ENCODE measurements at places on chromosomes 1 and 21.

DNA sequence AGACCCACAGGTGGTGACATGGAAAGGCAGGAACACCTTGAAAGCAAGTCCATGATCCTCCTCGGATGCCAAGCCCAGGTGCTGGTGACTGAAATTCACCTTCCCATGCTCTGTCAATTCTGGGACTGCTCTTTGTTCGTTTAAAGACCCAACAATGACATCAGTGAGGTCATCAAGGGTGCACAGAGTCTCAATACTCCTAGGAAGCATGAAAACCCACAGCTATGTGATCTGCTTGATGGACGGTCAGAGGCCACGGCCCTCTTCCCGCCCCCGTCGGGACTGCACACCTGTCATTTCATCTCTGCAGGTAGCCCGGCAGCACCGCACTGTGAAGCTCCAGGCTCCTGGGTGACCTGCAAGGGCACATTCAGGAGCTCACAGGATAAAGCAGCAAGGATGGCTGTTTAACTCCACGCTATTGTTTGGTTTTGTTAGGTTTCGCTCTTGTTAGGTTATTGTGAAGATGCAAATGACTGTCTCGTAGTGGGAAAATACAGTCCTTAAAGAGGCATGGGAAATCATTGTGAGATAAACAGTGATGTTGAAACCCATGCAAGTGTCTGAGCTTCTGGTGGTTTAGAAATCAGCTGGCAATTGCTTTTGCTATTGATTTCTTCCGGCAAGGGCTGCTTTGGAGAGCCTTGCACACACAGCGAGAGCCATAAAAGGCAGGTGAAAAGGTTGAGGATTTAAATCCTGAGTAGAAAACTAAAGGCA is 124.8 kb upstream of the AJAP1 start:
- no peak for DNase-seq

DNA sequence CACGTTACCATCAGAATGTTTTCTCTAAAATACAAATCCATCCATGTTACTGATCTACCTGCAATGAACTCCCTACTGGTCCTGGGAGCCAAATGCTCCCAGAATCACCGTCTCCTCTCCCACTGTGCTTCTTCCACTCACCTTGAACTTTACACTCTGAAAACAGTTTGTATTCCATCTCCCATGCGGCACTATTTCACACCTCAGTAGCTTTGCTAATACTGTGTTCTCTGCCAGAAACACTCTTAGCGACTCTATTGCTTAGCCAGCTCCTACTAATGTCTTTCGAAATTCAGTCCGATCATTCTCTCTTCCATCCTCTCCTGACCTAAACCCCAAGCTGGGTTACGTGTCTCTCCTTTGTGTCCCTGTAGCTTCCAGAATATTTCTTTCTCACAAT is 284.4 kb upstream of the DUSP10 start:
- no peak for DNase-seq

DNA sequence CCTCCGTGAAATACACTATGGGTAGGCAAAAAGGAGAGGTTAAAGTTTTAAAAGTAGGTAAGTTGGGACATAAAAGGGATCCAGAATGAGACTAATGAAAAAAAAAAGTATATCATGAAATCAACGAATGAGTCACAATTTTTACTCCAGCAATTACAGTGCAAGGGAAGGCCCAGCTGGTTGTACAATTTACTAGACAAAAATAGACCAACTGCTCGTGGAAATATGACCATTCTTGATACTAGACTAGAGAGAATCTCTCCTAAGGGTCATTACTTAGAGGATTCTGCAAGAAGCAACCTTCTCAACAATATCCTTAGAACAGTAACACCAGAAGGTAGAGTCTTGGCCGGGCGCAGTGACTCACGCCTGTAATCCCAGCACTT is 55.1 kb upstream of the EFHD2 start:
- no peak for DNase-seq

GRCh38 chr1:198560161-198560560 is 19.7 kb upstream of the ATP6V1G3 start:
- DNase-seq = no peak

DNA sequence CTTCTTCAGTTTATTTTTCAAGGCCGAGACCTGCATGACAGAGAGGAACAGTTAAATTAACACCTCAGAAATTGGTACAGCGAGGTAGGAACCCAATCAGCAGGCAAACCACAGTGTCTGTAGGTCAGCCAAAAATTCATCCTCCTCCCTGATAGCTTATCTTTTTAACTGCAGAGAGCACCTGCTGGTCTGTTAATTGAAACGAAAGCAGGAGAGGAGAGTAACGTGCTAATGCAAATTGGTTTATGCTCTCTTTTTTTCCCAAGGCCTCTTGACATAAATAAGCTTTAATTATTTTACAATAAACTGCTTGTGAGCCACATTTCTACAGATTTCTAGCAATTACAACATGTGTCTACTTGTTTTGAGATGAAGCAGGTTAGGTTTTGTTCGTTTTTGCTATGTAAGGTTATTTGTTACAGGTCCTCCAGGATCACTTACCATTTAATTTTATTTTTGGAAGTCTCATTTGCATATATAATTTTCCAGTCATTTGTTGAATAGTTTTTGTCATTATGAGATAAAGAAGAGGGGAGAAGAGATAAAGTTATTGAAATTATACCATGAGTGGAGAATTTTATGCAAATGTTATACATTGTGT is 179.9 kb downstream of the DENND1B start:
- DNase-seq = no peak

DNA sequence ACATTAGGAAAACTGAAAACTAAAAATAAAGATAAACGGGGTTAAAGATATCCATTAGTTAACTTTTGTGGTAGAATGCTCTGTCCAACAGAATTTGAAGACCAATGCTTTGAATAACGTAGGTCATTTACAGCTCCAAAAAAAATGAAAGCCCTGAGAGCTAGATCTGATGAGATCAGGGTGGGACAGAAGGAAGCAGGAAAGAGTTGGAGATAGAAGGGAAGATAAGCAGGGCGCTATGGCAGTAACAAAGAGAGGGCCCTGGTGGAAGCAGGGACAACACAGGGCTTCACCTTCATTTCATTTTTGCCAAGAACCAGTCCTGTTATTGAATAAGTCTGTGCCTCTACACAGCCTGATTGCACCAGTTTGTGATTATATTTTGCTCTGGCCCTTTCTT is 51.0 kb upstream of the RGS8 start:
- no peak for DNase-seq

DNA sequence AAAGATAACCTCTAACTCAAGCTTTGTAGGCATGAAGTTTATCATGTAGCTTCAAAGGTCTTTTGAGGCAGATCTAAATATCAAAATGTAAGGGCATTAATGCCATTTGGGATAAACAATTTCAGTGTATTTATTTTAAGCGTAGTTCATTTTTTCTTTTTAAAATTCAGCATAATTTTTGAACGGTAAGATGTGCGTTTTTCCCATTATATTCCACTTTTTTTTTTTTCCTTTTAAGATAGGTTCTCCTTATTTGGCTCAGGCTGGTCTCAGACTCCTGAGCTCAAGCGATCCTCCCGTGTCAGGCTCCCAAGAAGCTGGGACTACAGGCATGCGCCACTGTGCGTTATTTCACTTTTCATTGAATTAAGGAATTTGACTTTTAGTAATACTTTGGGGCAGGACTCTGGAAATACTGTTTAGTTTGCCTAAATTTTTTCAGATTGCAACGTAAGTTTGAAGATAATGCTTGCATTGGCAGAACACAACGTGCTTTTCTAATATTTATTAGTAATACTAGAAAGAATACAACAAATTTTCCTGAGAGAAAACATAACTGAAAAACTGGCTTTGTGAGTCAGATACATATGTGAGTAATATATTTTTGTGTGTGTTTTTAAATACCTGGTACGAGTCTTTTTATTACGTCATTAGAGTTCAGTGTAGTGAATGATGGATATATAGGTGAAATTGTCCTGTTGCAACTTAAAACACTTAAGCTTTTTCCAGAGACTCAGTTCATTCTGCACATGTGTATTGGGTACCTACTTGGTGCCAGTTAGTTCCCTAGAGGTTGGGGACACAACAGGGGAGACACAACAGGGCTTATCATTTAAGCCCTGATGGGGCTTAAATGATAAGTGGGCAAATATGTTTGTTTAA is 2.2 kb downstream of the RALGPS2 start:
- no peak for DNase-seq

DNA sequence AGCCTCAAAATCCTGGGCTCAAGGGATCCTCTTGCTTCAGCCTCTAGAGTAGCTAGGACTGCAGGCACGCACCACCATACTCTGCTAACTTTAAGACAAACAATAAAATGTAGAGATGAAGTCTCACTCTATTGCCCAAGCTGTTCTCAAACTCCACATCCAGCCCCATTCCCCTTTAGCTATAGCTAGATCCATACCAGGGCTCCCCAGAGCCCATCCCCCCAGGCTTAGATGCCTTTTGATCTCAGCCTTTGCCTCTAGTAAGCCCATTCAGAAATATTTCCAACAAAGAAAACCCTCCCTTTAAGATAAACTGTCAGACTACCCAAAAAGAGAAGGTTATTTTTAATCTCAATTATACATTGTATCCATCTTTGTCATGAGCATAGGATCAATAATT is 325.4 kb downstream of the CHRM3 start:
- no peak for DNase-seq

GRCh38 chr1:42684139-42684538 is 1.9 kb downstream of the YBX1 start:
- no peak for DNase-seq

- no peak for DNase-seq
Measured at GRCh38 chr1:214120191-214120590, 132.4 kb downstream of the PROX1 start.

DNA sequence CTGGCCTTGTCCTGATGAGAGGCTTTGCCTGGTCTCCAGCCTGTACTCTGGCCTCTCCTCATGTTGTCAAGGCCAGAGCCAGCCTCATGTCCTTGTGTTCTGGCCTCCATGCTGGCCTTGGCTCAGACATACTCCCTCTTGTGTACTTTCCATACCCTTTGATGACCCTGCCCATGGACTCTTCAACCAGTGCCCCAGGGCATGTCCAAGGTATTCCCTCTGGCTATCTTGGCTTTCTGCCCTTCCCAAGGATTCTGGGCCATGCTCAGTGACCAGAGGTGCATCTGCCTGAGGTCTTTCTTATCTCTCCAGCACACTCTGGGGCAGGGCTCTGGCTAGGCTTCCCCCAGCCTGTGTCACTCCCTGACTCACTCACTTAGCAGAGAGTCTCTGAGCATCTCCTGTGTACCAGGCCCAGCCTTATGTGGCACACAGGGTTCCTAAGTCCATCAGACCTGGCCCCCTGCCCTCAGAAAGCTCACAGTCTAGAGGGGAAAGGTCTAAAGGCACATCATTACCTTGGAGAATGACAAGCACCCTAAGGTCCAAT is 141.4 kb upstream of the GRIK3 start:
- no peak for DNase-seq

DNA sequence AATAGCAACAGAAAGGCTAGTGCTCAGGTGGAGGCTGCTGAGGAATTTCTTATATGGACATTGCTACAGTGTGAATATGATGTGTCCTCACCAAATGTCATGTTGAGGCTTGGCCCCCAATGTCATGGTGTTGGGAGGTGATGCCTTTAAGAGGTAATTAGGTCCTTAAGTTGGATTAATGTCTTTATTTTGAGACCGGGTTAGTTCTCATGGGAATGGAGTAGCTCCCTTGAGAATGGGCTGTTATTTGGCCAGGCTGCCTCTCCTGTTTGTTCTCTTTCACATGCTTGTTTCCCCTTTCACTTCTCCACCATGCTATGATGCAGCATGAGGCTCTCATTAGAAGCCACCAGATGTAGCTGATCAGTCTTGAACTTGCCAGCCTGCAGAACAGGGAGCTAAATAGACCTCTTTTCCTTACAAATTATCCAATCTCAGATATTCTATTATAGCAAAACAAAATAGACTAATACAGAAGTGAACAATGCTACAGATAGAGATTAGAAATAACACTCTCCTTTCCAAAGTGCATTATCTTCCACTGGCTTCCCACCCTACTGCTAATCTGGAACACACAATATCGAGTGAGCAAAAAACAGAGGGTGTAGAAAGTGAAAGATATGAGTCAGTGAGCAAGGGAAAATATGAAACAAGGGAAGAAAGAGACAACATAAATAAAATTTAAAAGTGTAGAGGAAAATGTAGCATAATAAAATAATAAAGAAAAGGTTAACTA is 160.2 kb downstream of the NTMT2 start:
- no peak for DNase-seq

DNA sequence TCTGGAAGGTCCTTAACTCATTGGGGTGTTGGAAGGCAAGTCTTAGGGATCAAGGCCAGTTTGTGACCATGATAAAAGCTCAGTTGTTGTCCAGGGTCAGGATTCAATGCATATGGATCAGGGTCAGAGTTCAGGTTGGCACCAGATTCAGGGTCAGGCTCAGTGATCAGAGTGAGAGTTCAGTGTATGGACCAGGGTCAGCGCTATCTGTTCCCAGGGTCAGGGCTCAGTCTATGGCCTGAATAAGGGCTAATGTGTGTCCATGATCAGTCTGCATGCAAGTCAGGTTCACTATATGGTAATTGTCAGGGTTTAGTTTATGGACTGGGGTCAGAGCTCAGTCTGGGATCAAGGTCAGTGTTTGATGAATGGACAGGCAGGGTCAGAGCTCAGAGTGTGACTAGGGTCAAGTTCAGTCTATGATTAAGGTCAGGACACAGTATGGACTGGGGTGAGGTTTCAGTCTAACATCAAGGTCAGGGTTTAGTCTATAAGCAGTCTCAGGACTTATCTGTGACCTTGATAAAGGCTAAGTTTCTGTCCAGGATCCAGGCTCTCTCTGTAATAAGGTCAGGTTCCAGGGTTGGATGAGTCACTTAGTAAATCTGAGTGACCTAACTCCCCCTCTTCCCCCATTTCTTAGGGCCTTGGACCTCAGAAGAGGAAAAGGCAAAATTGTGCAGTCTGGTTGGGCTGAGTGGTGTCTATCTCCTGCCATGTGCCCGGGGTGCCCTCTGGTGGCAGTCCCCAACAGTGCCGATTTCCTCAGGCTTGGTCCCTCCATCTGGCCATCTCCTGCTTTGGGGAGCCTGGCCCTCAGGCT is 23.8 kb downstream of the KNCN start:
- DNase-seq = peak; percentile 75

- no peak for DNase-seq
Measured at GRCh38 chr1:211490038-211490678, 1.8 kb downstream of the RD3 start.

DNA sequence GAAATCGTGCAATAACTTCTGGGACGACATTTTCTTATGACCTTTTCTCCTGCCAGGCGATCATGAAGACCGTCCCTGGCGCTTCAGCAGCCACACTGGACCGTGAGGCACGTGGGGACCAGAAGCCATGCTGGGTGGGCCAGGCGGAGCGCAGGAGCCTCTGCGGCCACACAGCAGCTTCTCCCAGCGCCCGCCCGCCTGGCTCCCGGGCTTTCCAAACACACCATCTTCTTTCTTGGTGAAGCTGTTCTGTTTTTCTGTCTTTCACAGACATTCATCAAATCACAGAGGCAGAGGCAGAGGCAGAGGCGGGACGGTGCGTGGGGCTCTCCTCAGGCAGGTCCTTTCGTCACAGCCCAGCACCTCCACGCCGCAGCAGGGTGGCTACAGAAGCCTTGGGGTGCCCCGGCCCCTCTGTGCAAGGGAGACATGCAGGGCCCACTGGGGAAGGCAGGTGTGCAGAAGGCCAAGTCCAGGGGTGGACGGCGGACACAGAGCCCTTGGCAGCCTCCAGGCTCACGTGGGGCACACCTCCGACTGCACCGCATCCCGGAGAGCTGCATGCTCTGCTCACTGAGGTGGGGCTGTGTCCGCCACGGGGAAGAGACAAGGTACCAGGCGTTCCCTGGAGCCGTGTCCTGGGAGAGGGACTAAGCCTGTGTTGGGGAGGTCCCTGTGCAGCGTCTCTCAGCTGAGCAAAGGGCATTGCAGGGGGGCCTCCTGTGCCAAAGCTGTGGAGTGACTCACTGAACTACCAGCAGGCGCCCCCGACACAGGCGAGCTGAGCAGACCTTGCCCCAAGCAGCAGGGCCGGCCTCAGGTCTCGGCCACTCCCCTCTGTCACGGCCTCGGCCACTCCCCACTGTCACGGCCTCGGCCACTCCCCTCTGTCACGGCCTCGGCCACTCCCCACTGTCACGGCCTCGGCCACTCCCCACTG is 2.6 kb upstream of the TMEM240 start:
- DNase-seq = no peak
